Esophagus squamous epithelium (tissue), 5 donors: ENCODE measurements at places on chromosomes 7 and 10.

DNA sequence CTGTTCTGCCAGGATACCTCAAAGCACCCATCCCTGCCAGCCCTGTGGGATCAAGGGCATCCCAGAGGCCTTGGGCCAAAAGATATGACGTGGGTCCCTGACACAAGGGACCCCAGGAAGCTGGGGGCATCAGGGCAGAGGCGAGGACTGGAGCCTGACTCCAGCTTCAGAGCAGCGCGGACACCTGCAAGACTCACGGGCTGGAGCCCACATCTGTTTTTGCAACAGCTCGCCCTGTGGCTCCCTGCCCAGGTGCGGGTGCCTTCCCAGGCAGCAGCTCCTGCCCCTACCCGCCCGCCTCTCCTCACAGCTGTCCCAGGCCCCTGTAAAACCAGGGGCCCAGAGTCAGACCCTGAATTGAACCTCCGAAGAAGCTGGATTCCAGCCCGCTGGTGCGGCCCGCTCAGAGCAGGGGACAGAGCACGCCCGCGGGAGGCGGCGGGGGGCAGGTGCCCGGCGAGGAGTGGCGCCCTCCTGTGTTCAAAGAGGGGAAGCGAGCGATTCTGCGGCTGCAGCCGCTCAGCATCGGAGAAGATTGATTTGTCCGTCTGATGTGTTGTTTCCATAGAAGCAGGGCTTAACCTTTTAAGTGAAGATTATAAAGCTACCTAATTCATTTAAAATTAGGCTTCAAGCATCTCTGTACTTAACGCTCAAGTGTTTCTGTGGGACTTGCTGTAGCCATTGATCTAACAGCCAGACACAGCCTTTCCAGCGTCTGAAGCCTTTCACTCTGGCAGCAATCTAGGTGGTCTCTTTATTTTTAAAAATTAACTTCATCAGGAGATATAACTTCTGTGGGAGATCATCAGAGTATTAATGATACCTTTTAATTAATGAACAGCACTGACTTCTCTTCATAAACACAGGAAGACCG, 88.4 kb downstream of the BEND7 start:
- no peak for DNase-seq

- DNase-seq = no peak
Observed at GRCh38 chr7:149456506-149457421, 4.1 kb downstream of the ZNF777 start.

DNA sequence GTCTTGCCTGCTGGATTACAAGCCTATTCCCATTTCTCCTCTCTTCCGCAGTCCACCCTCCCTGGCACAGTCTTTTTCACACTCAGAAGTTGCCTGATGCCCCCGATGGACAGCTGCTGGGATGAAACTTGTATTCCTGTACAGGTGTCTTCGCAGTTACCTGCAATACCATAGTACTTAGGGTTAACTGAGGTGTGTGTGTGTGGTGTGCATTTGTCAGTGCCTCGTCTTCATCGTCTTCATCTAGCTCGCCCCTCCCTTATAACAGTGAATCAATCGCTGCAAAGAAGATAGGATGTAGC, 11.0 kb downstream of the NXPH1 start:
- no peak for DNase-seq

- no peak for DNase-seq
Observed at GRCh38 chr7:112182749-112183148, 23.4 kb downstream of the DOCK4 start.

DNA sequence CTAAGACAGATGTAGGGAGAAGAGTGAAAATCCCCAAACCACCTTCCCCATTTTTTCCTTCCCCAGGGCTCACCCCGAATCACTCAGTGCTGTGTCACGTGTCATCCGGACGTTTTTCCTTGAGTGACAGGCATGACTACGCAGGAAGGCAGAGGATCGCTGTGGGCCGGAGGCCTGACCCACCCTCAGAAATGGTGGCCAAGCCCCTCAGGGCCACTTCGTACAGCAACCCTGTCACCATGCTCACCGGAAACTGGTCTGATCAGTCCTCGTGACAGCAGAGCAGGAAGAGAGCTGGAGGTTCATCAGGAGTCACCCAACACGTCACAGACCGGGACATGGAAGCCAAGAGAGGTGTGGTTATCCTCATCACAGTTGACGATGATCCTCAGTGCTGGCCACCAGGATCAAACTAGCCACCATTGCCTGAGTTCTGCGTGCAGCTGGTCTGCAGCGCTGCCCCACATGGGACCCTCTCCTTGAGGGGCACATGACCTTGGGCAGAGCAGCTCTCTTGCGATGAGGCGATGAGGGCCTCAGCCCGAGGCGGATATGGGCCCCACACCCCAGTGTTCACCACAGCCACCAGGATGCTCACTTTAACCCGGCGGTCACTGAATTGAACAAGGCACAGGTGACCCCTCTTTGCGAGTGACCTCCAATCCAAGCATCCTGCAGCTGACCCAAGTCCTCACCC, 99.3 kb upstream of the INSIG1 start:
- no peak for DNase-seq

DNA sequence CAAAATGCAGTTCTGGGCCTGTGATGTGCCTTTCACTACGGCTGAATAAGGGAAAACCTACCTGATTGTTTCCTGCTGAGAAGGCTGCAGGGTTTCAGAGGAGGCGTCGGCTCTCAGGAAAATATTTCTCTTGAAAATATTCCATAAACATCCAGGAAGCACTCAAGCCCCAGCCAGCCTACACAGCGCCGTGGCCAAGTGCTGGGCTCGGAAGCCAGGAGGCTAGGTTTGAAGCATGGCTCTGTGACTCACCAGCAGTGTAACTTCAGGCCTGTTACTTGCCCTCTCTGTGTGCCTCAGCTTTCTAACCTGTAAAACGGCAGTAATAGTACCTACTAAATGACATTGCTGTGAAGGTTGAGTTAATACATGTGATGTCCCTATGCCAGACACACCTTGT, 399.1 kb downstream of the GATA3 start:
- no peak for DNase-seq

DNA sequence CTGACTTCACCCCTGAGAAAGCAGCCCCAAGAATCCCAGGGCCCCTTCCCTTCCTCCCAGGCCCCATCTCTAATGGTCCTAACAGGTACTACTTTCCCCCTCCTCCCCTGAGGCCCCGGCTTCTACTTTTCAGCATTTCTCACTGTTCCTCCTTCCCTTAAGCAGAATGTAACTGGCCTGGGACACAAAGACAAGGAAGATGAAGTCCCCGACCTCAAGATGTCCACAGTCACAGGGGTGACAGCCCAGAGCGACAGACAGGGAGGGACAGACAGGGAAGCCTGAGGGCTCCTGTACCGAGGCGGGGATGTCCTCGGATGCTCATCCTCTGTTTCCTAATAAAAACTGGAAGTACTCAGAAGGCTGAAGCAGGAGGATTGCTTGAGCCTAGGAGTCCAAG, 11.6 kb downstream of the AOC1 start:
- no peak for DNase-seq

DNA sequence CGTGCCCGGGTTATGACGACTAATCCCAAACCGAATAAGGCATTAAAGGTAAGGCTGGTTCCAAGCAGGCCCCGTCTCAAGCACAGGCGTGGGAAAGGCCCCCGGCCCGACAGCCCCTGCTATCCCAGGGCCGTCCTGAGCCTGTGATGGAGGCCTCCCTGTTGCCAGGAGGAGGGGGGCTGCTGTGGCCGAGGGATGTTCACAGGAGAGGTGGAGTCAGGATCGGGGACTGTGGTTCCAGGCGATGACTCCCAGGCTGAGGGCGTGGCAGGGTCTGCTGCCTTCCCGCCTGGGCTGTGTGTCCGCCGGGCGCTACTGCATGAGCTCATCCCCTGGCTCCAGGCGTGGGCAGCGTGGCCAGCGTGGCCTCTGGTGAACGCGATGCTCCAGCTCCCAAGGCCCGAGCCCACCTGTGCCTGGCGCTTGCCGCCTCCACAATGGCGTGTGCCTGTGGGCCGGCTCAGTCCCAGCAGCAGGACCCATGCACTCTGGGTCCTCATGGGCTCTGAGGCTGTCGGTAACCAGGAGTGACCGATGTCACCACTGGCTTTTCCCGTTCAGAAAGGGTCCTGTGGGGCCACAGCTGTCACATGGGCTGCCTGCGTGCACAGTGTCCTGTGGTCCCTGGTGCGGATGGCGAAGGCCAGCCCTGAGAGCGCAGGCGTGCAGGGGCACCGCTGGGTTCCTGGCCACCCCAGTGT, 8.8 kb downstream of the MAFK start:
- DNase-seq = no peak

DNA sequence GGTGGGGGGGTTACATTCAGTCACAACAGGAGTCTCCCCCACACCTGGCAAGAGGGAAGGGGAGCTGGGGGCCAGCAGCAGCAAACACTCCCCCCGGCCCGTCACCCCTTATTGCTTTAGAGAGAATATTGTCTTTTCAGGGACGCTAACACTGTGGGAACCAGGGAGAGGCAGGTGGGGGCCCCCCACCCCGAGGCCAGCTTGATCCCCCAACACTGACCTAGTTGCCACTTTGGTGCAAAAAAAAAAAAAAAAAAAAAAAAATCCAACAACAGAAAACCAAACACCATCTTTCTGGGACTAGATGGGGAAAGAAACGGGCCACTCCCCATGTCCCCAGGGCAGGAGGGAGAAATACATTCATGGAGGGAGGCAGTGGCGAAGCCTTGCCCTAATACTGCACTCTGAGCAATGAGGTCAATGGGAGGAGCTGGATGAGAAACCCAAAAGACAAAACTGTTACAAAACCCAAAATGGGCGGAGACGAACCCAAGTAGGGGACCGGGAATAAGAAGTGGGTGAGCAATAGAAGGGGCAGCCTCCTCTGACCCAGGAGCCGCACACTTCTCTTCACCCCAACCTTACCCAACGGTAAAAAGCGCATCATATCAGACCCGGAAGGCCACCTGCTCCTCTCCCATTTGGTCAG, 6.5 kb downstream of the GNB2 start:
- no peak for DNase-seq

DNA sequence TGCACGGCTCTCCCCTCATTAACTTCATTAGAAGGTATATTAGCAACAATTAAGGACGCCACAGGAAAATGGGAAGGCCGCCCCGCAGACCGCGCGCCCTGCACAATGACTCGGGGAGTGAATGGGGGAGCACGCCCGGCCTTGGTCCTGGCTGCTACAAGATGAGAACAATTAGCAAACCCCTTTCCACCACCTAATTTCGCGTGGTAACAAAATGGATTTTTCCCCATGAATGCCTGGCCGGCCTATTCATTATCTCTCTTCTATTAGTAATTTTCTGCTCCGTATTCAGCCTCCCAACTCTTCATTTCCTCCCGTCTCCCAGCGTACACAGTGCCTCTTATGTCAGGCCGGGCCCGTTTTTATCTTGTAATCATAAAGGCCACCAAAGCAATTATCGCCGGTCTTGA, 346.9 kb downstream of the DNAJB6 start:
- DNase-seq = no peak

DNA sequence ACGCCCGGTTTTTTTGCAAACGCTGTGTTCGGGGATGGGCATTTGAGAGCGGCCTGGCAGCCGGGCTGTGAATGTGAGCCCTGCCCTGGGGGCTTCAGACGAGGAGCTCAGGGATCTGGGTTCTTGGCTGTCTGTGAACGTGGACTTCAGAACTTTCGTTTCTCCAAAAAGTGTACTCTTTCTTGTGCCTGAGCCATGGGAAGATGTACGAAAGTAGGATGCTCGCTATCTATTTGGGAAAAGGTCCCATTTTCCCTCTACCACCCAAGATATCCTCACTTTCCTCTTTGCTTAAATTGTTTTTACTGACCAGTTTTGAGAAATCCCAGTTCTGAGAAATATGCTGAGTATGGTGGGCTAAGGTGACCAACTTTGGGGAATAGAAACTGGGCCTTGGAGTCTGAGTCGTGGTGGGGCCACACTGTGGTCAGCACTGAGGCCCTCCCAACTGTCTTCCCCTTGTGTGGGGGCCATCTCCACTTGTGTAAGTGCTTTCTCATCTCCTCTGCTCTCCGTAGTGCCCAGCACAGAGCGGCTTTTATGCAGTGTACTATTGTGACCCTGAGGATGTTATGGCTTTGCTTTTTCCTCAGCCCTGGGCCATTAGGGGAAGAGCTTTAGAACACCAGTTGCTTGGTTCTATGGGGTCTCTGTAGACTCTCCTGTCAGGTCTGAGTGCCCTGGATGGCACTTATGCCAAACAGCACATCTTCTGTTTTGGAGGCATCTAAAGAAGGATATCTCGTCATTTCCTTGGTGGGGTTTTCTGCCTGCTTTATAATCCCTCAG, 918 bp downstream of the DBNL start:
- no peak for DNase-seq

DNA sequence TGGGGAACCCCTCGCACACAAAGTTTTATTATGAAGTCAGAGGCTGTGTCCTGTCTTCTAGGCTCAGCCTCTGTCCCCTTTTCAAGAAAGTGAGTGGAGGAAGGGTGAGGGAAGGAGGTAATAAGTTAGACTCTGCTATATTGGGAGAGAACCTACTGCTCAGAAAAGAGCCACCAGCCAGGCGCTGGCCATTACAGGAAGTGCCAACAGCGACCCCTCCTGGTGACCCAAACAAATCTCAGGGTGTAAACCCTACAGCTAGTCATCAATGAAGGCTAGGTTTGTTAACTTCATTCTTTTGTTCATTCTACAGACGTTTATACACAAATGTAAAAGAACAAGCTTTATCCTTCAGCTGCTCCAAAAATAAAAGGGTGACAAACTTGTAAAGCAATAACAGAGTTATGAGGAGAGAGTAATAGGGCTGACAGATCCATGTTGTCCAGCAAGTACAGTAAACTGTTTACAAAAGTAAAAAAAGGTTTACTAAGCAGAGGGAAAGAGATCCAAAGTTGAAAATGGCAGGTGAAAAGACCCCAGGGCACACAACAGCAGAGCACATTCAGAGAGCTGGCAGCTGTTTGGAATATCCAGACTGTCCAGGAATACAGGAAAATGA, 82.7 kb downstream of the FAM204A start:
- DNase-seq = no peak

DNA sequence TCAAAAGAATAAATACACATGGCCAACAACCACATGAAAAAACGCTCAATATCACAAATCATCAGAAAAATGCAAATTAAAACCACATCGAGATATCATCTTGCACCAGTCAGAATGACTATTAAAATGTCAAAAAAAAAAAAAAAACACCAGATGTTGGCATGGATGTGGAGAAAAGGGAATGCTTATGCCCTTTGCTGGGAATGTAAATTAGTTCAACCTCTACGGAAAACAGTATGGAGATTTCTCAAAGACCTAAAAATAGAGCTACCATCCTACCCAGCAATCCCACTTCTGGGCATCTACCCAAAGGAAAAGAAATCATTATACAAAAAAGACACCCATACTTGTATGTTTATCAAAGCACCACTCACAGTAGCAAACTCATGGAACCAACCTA, 45.0 kb upstream of the DIP2C start:
- no peak for DNase-seq
